Pancreas (tissue), 10 donors: ENCODE measurements at places on chromosomes 3 and 15. TPM values are rescaled to one million over a fixed set of nuclear protein-coding genes. Genes with fewer than 3 reads are reported as not detected.

DNA sequence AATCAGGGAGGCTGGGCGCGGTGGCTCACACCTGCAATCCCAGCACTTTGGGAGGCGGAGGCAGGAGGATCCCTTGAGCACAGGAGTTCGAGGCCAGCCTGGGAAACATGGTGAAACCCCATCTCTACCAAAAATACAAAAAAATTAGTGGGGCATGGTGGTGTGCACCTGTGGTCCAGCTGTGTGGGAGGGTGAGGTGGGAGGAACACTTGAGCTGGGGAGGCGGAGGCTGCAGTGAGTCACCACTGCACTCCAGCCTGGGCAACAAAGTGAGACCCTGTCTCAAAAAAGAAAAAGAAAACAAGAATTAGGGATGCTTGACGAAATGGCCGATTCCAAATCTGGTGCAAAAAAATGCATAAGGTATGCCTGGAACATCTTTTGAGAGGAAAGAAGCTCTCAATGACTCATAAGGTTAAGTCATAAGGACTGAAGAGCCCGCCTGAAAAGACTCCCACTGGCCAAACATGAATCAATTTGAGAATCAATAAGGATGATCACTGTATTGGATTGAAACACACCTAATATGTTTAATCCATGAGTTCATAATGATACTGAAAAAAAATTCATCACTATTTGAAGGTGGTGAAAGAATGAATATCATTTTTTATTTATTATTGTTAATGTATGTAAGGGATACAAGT is 27.7 kb downstream of the BLM start:
- DNase-seq: no peak

DNA sequence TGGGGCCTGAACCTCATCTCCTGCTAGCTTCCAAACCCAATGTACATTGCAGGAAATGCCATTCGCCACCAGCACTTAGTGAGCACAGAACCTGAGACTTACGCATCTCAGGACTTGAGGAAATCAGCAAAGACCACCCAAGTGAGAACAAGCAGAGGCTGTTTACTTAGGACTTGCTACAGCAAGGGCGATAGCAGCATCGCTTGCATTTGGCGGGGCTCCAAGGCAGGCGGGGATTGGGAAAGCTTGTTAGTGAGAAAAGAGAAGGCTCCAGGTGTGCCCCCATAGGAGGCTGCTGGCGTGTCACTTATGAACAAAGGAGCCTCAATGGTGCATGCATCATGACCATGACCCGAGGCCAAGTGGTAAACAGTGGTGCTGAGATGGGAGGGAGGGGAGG is 19.7 kb downstream of the SLC6A20 start:
- peak; percentile 54 for DNase-seq

DNA sequence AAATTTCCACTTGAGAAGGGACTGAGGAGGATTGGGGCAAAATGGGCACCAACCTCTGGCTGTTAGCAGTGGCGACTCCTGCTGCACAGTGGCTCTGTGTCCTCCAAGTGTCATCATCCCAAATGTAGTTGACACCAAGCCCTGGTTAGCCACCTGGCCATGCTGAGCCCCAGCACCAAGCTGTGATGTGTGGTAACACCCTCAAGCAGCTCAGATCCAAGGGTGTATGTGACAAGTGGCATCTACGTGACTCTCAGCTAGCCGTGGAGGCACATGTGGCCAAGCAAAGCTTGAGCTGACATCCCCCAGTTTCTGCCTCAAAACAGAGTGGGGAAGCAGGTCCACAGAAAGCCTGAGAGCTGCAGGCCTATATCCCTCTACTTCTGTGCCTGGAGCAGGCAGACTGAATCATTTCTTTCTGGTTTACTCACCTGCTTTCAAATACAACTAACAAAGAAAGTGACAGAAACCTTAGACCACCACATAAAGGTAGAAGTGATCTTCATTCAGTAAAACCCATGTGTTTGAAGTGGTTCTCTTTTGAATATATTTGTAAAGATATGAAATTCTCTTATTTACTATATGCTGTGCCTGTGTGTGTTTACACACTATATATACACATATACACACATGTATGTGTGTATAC is 40.0 kb downstream of the FOXP1 start:
- no peak for DNase-seq

The UBA7 gene
- total RNA-seq: 30.0 TPM

The BFSP2 gene
- not detected for total RNA-seq

GRCh38 chr3:108461661-108462111 is 48.7 kb downstream of the MYH15 start:
- DNase-seq: no peak

The GOLGA8K gene
- total RNA-seq: 1.7 TPM

DNA sequence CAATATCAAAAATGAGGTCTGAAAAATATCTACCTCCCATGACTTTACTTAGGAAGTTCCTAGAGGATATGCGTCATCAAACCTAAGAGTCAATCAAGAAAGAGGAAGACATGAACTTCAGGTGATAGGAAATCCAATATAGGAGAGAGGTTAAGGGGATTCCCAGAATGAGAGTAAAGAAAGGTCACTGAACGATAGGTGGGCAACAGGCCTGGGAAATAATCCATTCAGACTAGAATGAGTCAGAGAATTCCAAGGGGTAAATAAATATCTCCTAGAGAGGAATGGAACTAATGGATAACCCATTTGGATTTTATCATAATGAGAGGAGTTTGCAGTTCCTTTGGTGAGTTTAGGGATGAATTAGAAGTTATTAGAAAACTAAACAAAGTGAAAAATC is 131.1 kb upstream of the NUDT16 start:
- DNase-seq: no peak

The CLDN18 gene
- total RNA-seq: 8.1 TPM

DNA sequence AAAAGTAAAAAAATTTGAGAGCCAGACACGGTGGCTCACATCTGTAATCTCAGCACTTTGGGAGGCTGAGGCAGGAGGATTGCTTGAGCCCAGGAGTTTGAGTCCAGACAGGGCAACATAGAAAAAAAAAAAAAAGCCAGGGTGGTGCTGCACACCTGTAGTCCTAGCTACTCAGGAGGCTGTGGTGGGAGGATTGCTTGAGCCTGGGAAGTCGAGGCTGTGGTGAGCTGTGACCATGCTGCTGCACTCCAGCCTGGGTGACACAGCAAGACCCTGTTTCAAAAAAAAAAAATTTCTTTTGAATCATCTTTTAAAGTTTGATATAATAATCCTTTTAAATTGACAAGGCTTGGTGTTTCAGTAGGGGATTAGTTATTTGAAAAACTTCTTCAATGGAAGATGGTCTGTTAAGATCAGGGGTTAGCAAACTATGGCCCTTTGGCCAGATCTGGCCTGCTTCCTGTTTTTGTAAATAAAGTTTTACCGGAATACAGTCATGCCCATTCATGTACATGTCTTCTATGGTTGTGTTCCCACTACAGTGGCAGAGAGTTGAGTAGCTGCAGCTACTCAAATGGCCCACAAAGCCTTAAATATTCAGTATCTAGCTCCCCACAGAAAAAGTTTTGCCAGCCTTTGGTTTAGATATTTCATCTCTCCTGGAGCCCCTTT is 28.9 kb downstream of the CDAN1 start:
- DNase-seq: no peak

DNA sequence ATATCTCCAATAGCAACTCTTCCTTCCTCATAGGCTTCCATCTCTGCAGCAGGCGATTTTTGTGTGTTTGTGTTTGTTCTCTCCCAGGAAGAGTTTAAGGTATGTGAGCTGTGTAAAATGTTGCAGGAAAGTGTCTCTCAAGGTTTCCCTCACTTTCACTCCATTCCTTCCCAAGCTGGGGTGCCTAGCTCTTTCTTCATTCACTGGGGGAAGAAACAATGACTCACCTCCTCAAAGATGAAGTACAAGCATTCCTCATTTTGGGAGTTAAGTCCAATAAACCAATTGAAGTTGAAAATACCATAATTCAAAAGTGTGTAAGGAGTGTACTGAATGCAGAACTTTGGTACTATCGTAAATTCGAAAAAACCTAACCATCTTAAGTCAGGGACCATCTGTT is 422.7 kb upstream of the CFAP20DC start:
- no peak for DNase-seq

DNA sequence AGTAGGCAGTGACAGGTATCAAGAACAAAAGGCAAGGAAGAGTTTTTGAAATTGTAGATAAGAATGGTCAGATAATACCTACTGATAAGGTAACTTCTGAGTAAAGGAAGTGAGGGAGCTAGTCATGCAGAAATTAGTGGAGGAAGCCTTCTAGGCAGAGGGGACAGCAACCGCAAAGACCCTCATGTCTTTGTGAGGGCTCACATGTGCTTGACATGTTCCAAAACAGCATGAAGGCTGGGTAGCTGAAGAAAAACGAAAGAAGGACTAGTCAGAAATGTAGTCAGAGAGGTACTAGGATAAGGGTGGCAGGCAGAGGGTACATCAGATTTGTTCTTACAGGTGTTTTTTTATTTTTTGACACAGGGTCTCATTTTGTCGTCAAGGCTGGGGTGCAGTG is 5.3 kb downstream of the SIN3A start:
- no peak for DNase-seq

The TGM5 gene
- not detected for total RNA-seq

- DNase-seq: no peak
Observed at GRCh38 chr15:58492661-58493397, 61.0 kb downstream of the LIPC start.

DNA sequence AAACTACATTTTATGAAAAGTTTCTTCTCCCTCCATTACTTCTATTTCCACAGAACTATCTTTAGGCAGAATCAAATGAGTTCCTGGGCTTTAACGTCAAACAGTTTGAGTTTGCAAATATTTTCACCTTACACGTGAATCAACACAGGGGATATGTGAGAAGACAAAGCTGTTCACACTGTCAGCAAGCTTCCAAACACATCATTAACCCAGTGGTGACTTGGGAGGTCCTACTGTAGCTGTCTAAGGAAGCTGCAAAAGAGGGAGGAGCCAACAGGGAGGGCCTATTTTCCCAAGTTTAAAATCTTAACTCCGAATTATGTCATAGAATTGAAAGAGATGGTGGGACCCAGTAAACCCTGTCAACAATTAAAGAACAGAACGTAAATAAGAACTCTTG is 337.8 kb upstream of the DNAJC19 start:
- DNase-seq: no peak

DNA sequence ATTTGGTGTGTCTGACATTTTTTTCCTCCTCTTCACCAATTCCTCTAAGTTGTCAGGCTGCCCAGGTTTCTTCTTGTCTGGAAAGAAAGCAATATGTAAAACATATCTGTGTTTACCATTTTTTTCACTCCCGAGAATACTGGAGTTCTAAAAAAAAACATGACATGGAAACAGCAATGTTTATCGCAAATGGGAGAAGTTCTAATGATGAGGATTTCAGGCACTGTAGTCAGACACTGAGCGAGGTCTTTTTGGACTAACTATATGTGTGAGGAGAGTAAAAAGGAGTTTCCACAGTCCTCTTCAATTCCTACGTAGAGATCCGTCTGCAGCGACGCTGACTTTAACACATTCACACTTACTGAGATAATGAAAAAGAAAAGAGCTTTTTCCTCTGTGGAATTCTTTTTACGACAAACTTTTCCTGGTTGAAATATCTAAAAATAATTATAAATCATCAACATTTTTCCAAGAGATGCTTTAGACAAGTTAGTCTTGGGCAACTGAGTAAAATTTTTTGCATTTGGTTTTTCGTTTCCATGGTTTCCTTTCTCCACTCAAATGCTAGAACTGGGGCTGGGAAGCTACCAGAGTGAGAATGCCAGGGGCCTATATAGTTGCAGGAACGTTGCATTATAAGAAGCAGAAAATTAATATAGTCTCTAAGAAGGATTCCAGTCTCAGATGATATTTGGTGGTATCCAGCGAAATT is 8.4 kb upstream of the SETMAR start:
- no peak for DNase-seq

The TMEM207 gene
- total RNA-seq: not detected

- DNase-seq: no peak
Observed at GRCh38 chr3:24915639-24916038, 421.0 kb upstream of the THRB start.

DNA sequence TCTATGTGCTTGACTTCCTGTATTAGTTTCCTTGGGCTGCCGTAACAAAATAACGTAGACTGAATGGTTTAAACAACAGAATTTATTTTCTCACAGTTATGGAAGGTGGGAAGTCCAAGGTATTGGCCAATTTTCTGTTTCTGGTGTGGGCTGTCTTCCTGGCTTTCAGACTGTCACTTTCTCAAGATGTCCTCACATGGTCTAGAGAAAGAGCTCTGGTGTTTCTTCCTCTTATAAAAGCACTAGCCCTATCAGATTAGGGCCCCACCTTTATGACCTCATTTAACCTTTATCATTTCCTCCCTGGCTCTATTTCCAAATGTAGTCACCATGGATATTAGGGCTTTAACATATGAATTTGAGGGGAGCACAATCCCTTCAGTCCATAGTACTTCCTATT is 54.6 kb downstream of the SPRED1 start:
- no peak for DNase-seq

- DNase-seq: no peak
Observed at GRCh38 chr15:52109559-52110451, 2.8 kb downstream of the BCL2L10 start.

DNA sequence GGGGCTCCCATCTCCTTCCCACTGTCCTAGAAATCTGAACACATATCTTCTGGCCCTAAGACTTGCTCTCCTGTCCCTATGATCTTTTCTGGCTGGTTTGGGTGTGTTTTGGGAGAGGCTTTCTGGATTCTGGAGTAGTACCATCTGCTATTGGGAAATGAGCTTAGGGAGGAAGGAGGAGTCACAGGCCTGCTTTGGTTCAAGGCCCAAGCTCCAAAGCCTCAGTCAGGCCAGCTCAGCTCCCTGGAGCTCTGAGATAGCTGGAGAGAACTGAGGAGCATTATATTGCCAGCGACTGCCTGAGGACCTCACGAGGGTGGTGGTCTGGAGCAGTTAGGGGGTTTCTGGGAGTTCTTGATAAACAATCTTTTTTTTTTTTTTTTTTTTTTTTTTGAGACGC is 18.7 kb downstream of the RASGRF1 start:
- DNase-seq: no peak

DNA sequence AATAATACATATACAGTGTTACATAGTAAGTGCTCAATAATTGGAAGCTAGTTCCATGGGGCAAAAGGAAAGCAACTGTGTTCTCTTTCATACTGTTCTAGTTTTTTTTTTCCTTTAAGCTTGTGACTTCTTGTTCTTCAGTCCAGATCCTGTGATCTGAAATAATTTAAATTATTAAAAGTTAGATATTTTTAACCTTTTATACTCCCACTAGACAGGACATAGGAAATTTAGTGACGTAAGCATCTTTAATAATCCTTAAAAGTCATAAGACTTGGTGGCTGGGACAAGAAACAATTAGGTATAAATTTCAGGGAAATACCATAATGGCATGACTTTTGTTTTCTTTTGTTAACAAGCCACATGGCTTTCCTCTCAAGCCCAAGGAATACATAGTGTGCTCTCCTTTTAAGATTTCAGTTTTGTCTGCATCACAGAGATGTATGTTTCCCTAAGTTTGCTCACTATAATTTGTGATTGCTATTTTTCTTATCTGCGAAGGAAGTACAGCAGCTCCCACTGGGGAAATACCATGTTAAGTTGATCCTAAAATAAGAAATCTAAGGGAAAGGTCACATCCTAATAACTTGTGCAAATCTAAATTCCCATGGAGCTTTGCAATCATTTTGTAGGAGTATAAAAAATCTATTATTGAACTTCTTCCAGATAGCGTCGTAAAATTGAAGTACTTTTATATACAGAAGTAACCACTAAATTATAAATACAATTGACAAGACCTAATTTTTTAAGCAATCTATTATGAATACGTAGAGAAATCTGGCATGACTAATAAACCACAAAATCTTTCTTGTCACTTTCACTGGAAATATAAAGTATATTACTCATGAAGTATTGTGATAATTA is 30.1 kb downstream of the PPARG start:
- no peak for DNase-seq

- DNase-seq: no peak
Observed at GRCh38 chr3:77464111-77464688, 424.3 kb downstream of the ROBO2 start.

The LCTL gene
- not detected for total RNA-seq

GRCh38 chr3:128492671-128493569 is at the start of gene GATA2:
GATA2 (minus strand) TSS chr3:128493201; CDS start chr3:128487031, 6,170 bp downstream.
- peak; percentile 85 for DNase-seq
